ENCODE measurements at places on chromosomes 2 and 18. TPM values are rescaled to one million over a fixed set of nuclear protein-coding genes. Genes with fewer than 3 reads are reported as not detected.
A peak's percentile ranks its signal among the peaks of the same experiment; 100 is the strongest.

DNA sequence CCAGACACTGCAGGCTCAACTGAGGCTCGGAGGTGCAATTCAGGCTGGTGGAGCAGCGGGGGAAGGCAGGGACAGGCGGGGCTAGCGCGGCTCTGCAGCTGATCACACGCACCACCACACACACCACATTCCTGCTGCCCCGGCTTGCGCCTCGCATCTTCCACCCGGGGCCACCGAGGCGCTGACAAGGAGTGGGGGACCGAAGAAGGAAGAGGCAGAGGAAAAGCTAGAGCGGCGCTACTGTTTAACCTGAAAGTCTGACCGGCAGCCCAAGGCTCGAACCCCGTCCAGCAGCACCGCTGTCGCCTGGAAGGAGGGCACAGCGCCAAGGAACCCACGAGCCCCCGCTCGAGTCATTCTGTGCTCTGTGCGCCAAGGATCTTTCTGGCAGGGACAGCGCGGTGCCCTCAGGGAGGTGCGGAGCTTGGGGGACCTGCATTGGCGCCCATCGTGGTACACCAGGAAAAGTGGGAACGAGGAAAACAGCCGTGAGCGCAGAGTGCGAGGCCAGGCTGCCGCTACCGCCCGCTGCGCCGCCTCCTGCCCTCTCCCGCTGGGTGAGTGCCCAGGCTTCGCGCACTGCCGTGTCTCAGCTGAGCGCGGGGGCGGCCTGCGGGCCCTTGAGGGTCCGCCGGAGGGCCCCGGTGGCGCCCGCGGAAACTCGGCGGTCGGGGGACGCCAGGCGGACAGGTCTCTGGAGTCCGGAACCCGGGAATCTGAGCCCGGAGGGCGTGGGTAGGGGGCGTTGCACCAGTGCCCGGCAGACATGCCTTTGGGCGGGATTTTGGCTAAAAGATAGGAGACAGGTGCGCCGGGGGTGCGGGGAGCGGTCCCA lies 860 bp upstream of the KCNJ3 start:
- DNase-seq: no peak

- no peak for DNase-seq
These were observed 1.4 kb upstream of the FAM110C start for GRCh38 chr2:47737-48136.

The REG3G gene
- polyA plus RNA-seq: not detected

GRCh38 chr2:147910990-147911473 lies 66.2 kb downstream of the ACVR2A start:
- DNase-seq: peak; percentile 59

DNA sequence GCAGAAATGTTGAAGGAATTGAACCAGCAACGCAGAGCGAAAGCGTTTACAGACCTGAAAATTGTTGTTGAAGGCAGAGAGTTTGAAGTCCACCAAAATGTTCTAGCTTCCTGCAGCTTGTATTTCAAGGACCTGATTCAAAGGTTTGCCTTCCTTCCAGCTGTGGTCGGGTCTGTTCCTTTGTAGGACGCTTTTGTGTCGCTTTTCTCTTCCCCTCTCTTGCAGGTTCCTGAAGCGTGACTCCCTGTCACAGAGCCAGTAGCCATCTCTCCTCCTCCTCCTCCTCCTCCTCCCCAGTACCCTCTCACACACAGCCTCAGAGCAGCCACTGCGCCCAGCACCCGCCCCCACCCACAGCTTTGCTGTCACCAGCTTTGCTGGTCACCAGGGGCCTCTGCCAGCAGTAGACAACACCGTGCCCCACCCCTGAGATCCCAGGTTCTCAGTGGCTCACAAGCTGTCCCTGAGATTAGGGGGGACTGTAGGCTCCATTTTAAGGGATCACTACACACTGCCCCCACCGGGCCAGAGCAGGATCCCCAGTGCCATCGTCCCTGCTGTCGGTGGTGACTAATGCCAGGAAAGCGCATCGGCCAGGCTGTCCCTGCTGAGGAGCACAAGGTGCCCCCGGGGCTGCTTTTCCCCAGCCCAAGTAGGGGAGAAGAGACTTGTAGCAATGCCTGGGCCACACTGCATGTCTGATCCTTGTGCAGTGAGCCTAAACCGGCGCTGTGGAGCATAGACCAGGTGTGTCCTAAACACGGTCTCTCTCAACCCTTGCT lies 242.3 kb downstream of the ATAD2B start:
- DNase-seq: no peak

The OSR1 gene
- polyA plus RNA-seq: 6.3 TPM

DNA sequence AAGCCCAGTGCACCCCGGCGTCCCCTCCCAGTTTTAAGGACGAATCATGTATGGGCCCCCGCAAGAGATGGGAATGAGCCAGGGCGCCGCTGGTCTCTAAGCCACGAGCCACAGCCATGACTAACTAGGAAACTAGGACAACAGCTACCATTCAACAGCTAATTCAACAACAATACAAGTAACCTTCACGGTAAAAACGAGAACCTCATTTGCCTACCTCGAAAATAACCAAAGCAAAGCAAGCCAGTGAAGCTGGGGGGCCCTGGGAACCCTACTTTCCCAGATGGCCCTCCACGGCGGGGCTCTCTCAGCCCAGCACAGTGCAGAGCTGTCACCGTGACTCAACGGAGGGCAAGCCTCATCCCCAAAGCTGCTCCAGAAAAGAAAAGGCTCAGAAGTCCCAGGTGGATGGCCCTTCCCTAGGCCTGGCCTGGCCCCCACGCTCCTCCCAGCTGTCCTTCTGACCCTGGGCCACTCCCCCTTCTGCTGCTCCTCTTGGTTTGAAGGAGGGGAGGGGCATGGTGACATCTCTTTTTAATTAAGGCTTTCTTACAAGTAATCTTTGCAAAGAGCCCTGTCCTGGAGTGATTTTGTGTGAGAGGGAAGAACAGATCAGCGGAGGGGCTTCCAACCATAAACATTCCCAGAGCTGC lies 126.3 kb downstream of the HDAC4 start:
- no peak for DNase-seq

GRCh38 chr2:176675271-176675949 lies 406.2 kb downstream of the MTX2 start:
- DNase-seq: no peak

DNA sequence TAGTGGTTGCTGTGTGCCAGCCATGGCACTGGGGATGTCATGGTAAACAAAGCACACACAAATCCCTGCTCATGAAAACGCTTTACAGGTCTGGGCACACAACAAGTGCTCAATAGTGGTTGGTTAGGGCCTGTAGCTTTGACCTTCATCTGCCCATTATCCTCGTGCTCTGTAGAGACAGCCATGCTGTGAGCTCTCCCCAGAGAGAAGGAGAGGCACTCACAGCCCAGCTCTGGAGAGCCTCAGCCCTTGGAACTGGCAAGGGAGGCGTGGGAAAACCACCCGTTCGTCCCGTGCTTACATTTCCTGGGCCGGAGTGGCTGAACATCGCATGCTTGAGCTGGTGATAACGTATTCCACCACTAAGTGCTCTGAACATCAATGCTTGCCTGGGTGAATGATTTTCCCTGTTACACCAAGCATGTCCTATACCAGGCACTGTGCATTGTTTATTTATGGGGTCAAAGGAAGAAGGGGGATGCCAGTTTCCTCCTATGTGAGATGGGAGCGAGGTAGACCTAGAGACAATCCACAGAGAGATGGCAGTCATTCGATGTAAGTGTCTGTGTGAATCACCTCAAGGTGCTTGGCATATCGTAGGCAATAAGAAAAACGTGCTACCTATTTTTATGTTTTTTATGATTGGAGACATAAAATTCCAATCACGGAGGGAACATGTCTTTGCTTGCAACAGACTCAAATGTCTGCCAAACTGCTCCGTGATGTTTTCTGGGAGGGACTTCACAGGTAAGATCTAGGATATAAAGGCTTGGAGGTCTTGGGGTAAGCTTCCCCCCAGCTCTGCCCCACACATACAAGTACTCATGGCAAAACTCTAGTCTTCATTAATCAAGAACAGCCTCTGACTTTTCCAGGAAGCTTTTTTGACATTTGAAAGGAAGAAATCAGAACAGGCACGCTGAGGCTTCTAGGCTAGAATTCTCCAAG lies 75.5 kb downstream of the DDX1 start:
- DNase-seq: no peak

The C18orf32 gene
- polyA plus RNA-seq: 31.7 TPM

DNA sequence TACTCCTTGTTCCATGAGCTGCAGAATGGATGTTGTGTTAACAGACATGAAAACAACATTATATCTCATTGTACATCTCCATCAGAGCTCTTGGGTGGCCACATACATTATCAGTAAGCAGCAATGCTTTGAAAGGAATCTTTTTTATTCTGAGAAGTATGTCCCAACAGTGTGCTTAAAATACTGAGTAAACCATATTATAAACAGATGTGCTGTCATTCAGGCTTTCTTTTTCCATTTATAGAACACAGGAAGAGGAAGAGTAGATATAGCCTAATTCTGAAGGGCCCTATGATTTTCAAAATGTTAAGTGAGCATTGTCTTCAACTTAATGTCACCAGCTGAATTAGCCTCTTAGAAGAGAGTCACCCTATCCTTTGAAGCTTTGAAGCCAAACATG lies 44.3 kb upstream of the CABYR start:
- no peak for DNase-seq

- no peak for DNase-seq
These were observed 123.7 kb upstream of the KLF7 start for GRCh38 chr2:207289295-207290018.

The GNLY gene
- polyA plus RNA-seq: 0.51 TPM

- DNase-seq: no peak
These were observed 313.6 kb upstream of the CDH20 start for GRCh38 chr18:61019338-61020301.

The KDM3A gene
- polyA plus RNA-seq: 59.2 TPM

GRCh38 chr2:204437408-204437807 lies 107.9 kb upstream of the PARD3B start:
- DNase-seq: no peak

The CCL20 gene
- polyA plus RNA-seq: not detected

- no peak for DNase-seq
These were observed 140.0 kb downstream of the MC4R start for GRCh38 chr18:60232541-60232940.

- DNase-seq: no peak
These were observed 83.8 kb upstream of the LDLRAD4 start for GRCh38 chr18:13134551-13135401.

GRCh38 chr2:144707736-144708326 lies 187.9 kb upstream of the ZEB2 start:
- DNase-seq: no peak

GRCh38 chr2:2681711-2682251 lies 350.7 kb upstream of the MYT1L start:
- no peak for DNase-seq

DNA sequence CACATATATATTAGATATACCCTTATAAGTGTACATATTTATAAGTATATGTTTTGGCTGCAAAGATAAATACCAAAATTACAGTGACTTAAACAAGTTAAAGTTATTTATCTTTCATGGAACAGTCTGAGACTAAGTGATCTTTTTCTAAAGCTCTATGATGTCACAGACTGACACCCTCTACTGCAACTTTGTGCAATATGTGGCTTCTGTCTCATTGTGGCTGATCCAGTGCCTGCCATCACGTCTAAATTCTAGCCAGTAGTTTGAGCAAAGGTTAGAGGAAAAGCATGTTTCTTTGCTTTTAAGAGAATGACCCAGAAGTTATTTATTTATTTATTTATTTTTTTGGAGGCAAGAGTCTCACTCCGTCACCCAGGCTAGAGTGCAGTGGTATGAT lies 13.8 kb upstream of the GATA6 start:
- no peak for DNase-seq

The DNAJB2 gene
- 76.1 TPM for polyA plus RNA-seq

The ITPRIPL1 gene
- polyA plus RNA-seq: 4.7 TPM

Data from right renal pelvis (tissue), 4 donors.